CD14-positive monocyte (primary cell): ENCODE measurements at places on chromosomes 2 and 18. TPM values are rescaled to one million over a fixed set of nuclear protein-coding genes. Genes with fewer than 3 reads are reported as not detected.

GRCh38 chr18:42953306-42953705 is 162.2 kb downstream of the RIT2 start:
- H3K4me1 ChIP-seq = no peaks in the 10 kb centered on the region
- H3K27ac ChIP-seq = no peak overlapping the region
- no peaks in the 10 kb centered on the region for H3K27me3 ChIP-seq
- no peak overlapping the region for H3K4me3 ChIP-seq
- DNase-seq = no peak

Gene CXCR1
- 0.44 and 0.60 TPM in 2 replicates for polyA plus RNA-seq

Gene COL6A3
- not detected for polyA plus RNA-seq

- no peaks in the 10 kb centered on the region for H3K27me3 ChIP-seq
- no peak overlapping the region for H3K27ac ChIP-seq
- DNase-seq = no peak
- no peak overlapping the region for H3K4me3 ChIP-seq
- no peaks in the 10 kb centered on the region for H3K36me3 ChIP-seq
- no peaks in the 10 kb centered on the region for H3K4me1 ChIP-seq
These were observed 550.4 kb downstream of the CNTNAP5 start for GRCh38 chr2:124575497-124575896.

GRCh38 chr18:34159691-34160185 is 65.0 kb downstream of the NOL4 start:
- H3K27me3 ChIP-seq = peaks cover 30% of the 10 kb centered on the region
- H3K4me3 ChIP-seq = no peak overlapping the region
- H3K36me3 ChIP-seq = no peaks in the 10 kb centered on the region
- no peaks in the 10 kb centered on the region for H3K4me1 ChIP-seq
- H3K27ac ChIP-seq = no peak overlapping the region

- no peaks in the 10 kb centered on the region for H3K27me3 ChIP-seq
- H3K27ac ChIP-seq = no peak overlapping the region
- no peak for DNase-seq
- H3K4me1 ChIP-seq = no peaks in the 10 kb centered on the region
- no peak overlapping the region for H3K4me3 ChIP-seq
These were observed 69.9 kb downstream of the SGPP2 start for GRCh38 chr2:222494104-222494739.

GRCh38 chr18:35912332-35912731 is 60.1 kb upstream of the RMP24 start:
- no peak overlapping the region for H3K27ac ChIP-seq
- no peaks in the 10 kb centered on the region for H3K36me3 ChIP-seq
- H3K4me1 ChIP-seq = peaks cover 12% of the 10 kb centered on the region
- no peaks in the 10 kb centered on the region for H3K27me3 ChIP-seq
- peak overlapping the region; percentile 48 for H3K4me3 ChIP-seq
